ENCODE measurements at places on chromosomes 2 and 18. TPM values are rescaled to one million over a fixed set of nuclear protein-coding genes. Genes with fewer than 3 reads are reported as not detected.

The BCL11A gene
- total RNA-seq: 2.2 TPM

- no peaks in the 10 kb centered on the region for H3K36me3 ChIP-seq
- no peak overlapping the region for H3K27ac ChIP-seq
- DNase-seq: no peak
- H3K4me3 ChIP-seq: no peak overlapping the region
- no peaks in the 10 kb centered on the region for H3K4me1 ChIP-seq
Observed at GRCh38 chr18:49917742-49918141, 104.4 kb upstream of the ACAA2 start.

GRCh38 chr18:26002375-26002910, 88.0 kb downstream of the SS18 start:
- no peaks in the 10 kb centered on the region for H3K4me1 ChIP-seq
- no peaks in the 10 kb centered on the region for H3K27me3 ChIP-seq
- DNase-seq: no peak
- H3K27ac ChIP-seq: no peak overlapping the region

The BMP10 gene
- 5,642 TPM for total RNA-seq

The SOX11 gene
- 0.71 TPM for total RNA-seq

The TBR1 gene
- not detected for total RNA-seq

Measured in right atrium auricular region (tissue), 2 donors.